ENCODE measurements at places on chromosomes 2 and 18.

GRCh38 chr2:128663371-128664050 lies 344.8 kb upstream of the HS6ST1 start:
- DNase-seq = no peak

DNA sequence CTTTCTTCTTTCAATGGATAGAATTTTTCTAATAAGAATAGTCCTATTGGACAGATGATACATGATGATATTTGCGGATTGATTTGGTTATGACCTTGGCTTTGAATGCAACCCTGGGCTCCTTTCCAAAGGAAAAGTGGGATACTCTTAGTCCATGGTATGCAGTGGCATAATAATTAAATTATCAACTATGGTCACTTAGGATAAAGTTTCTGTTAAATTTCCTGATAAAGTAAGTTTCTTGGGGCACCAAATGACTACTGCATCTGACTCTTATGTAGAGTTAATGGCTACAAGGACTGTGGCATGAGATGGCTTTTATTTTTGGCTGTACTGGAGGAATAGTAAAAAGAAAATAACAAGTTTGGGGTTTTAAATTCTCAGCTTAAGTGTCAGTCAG lies 126.7 kb downstream of the QPCT start:
- no peak for DNase-seq

- no peak for DNase-seq
Observed at GRCh38 chr18:7958897-7959146, 391.7 kb downstream of the PTPRM start.

DNA sequence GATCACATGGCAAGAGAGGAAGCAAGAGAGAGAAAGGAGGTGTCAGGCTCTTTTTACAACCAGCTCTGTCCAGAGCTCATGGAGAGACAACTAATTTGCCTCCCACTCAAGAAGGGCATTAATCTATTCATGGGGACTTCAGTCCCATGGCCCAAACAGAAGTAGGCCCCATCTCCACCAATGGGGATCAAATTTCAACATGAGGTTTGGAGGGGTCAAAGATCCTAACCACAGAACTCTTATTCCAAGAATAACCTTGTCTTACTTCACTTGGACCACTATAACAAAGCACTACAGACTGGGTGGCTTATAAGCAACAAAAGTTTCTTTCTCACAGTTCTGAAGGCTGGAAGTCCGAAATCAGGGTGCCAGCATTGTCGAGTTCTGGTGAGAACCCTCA lies 31.8 kb downstream of the GRB14 start:
- no peak for DNase-seq
